Muscle of arm (tissue), 14 donors: ENCODE measurements at places on chromosomes 11 and 22. TPM values are rescaled to one million over a fixed set of nuclear protein-coding genes. Genes with fewer than 3 reads are reported as not detected.
A peak's percentile ranks its signal among the peaks of the same experiment; 100 is the strongest.

DNA sequence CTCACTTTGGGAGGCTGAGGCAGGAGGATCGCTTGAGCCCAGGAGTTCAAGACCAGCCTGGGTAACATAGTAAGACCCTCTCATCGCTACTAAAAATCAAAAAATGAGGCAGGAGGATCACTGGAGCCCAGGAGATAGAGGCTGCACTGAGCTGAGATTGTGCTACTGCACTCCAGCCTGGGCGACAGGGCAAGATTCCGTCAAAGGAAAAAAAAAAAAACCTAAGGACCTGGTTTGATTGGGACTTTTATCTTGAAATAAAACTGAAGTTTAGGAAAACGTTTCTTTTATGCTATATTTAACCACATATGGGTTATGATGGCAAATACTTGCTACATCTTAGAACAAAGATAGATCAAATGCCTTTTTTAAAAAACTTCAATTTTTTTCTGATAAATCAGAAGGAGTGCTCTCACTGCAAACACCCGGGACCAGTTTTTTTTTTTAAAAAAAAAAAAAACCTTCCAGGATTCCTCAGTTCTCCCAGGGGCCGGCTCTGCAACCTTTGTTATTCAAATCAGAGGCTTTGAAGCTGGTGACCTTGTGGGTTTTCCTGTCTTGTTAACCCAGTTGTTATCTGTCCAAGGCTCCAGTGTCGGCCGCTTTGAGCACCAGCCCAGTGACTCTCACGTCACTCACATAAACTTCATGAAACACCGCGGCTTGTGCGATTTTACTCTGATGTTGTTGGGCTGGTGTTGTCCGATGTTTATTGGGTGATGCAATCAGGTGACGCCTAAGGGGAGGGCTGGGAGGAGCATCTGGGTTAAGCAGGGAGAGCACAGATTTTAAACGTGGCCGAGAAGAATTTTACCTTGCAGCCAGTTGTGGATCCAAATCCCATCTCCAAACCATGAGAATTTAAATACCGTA, 24.7 kb upstream of the SLC22A12 start:
- peak; percentile 66 for DNase-seq

DNA sequence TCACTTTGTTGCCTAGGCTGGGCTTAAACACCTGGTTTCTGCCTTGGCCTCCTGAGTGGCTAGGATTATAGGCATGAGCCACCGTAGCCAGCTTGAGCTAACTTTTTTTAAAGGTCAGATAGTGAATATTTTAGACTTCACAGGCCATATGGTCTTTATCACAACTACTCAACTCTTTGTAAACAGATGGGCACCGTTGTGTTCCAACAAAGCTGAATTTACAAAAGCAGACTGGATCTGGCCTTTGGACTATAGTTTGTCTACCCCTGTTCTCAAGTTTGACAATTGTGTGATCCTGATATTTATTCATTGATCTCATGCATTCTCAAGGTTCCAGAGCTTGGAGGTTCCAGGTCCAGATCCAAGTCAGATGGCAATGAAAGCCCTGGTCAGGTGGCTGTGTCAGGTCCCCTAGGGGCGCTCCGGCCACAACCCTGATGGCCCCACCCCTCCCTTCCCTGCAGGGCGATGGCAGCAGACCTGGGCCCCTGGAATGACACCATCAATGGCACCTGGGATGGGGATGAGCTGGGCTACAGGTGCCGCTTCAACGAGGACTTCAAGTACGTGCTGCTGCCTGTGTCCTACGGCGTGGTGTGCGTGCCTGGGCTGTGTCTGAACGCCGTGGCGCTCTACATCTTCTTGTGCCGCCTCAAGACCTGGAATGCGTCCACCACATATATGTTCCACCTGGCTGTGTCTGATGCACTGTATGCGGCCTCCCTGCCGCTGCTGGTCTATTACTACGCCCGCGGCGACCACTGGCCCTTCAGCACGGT, 15.8 kb downstream of the P2RY2 start:
- DNase-seq, result no peak

- DNase-seq, result no peak
Measured at GRCh38 chr11:114074546-114075343, 15.2 kb downstream of the ZBTB16 start.

- DNase-seq, result no peak
Measured at GRCh38 chr22:19723983-19724827, 866 bp downstream of the GP1BB start.

DNA sequence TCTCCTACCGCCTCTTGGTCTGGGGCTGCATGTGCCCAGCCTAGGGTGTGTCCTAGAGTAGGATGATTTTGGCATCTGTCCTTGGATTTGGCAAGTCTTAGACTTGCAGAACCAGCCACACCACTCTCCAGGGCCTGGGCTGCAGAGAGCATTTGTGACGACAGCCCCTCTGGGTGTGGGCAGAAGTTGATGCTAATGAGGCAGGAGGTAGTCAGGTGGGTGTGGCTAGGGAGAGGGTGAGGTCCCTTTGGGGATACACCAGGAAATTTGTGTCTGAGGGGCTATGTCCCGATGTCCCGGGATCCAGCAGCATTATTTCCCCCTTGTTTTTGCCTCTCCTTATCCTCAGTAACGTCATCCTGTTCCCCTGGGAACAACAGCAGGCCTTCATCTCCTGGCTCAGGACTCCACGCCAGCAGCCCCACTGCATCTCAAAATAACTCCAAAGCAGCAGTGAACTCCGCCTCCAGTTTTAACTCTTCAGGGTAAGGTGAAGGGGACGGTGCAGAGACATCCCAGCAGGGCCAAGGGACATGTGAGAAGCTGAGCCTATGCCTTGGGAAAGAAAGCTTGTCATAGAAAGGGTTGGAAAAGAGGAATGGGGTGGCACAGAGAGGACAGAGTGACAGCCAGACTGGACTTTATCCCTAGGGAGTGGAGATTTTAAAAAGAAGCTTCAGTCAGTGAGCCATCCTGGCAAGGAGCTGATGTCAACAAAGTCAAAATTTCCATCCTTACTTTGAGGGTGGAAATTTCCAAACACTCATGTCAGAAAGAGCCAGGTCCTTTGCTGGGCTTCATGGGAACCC, 8.0 kb upstream of the TLCD5 start:
- no peak for DNase-seq

The TMEM191C gene
- 0.50 TPM for polyA plus RNA-seq

DNA sequence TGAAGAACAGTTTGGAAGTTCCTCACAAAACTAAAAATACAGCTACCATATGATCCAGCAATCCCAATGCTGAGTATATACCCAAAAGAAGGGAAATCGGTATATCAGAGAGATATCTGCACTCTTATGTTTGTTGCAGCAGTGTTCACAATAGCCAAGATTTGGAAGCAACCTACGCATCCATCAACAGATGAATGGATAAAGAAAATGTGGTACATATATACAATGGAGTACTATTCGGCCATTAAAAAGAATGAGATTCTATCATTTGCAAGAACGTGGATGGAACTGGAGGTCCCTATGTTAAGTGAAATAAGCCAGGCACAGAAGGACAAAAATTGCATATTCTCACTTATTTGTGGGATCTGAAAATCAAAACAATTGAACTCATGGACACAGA, 46.5 kb downstream of the XRRA1 start:
- DNase-seq, result no peak

The RBM4 gene
- polyA plus RNA-seq, result 127 TPM

The NLRP14 gene
- polyA plus RNA-seq, result not detected

The BIRC2 gene
- 54.0 TPM for polyA plus RNA-seq

The ROM1 gene
- 1.1 TPM for polyA plus RNA-seq

- no peak for DNase-seq
Measured at GRCh38 chr11:101917226-101917625, 904 bp upstream of the ANGPTL5 start.

The BAD gene
- polyA plus RNA-seq, result 32.8 TPM

- DNase-seq, result no peak
Measured at GRCh38 chr22:49398115-49398514, 429.6 kb downstream of the BRD1 start.

DNA sequence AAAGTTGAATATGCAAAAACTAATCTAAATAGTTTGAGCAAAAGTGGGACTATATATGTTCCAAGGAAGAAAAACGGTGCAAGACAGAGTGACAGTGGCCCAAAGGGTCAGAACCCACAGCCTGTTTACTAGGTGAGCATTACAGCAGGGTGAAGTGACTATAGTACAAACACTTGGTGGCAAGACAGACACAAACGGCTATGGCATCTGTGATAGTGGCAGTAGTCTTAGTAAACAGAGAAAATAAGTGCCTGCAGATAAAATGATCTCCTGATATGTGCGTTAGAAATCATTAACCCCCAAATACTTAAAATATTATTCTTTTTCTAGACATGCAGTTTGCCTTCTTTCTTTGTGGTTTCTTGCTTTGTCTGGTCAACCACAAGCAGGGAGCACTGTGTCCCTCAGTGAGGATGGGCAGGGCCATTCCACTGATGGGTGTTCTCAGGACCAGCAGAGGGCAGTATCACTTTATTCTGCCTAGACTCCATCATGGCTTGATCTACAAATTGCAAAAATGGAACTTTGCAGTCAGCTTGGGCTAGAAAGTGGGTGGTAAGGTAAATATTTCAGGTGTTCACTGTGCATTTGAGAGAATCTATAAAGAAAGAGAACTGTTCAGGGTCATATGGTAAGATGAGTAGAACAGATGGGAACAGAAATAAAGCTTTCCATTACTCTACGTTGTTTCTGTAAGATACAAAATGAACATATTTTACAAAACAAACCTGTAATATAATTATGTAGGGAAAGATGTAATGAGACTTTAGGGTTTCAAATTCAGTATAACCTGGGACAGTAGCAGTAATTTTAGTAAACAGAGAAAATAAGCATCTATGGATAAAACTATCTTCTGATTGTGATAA, 198.2 kb downstream of the SWAP70 start:
- peak; percentile 32 for DNase-seq

The SLC22A9 gene
- not detected for polyA plus RNA-seq

- DNase-seq, result no peak
Measured at GRCh38 chr22:29658176-29658575, 54.7 kb downstream of the NF2 start.

GRCh38 chr22:36873614-36874308, 13.0 kb downstream of the NCF4 start:
- no peak for DNase-seq

The KIAA1671 gene
- 32.2 TPM for polyA plus RNA-seq

- no peak for DNase-seq
Measured at GRCh38 chr11:87022254-87022653, 15.5 kb upstream of the TMEM135 start.

The CD6 gene
- polyA plus RNA-seq, result 0.33 TPM

GRCh38 chr11:2209900-2210321, 38.3 kb upstream of the TH start:
- DNase-seq, result no peak

DNA sequence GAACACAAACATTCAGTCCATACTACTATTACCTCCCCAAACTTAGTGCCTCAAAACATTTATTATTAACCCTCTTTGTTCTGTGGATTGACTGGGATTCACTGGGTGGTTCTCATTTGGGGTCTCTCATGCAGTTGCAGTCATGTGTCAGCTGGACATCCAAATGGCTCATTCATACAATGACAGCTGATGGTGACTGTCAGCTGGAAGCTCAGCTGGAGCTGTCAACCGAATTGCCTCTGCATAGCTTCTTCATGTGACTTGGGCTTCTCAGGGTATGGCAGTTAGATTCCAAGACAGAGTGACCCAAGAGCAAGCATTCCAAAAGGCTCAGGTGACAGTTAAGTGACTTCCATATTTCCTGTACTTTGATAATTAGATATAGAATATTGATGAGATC, 85.2 kb downstream of the CCDC34 start:
- DNase-seq, result no peak

- DNase-seq, result no peak
Measured at GRCh38 chr11:77063407-77063806, 3.4 kb upstream of the CAPN5 start.

DNA sequence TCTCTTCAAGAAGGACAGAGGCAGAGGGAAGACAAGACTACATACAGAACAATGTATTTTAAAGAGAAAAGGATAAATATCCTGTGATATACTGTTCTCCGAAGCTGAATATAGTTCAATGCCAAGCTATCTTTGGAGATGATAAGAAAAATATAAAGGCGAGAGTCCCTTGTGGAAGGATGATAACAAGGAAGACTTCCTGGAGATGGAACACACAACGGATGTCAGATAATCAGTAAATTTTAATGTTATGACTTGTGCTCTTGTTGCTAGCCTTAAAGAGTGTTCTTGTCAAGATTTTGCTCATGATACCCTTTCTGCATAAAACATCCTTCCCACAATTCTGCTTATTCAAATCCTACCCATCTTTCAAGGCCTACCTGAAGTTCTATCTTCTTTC, 6.8 kb upstream of the CTR9 start:
- no peak for DNase-seq

DNA sequence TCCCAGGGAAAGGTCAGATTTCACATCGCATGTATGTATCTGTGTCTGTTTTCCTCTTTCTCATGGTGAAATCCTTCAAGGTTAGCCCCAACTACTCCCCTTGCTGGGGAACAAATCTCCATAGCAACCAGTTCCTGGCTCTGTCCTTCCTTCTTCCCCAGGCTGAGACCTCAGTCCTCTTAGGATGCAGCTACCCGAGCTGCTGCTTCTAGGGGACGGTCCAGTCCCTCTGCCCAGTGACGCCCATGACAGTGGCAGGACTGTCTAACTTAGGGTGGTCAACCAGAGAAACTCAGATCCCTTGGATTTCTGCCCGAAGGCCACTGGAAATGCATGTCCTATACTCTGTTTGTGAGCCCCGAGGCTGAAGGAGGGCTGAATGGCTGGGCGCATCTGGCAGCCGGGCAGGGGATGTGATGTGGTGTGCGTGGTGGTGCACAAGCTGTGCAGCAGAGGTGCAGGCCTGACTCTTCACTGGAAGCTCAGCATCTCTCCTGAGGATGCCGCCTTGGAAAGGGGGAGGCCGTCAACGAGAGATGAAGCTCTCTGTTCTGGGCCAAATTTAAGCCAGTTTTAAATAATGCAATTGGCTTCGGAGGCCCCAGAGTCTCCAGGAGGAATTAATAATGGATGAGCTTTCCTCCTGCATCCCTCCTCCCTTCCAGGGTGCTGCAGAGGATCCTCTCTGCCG, 118.7 kb upstream of the B3GAT1 start:
- DNase-seq, result no peak

The PKDREJ gene
- polyA plus RNA-seq, result 0.32 TPM

- DNase-seq, result no peak
Measured at GRCh38 chr11:26834601-26835000, 112.7 kb upstream of the SLC5A12 start.

GRCh38 chr11:134750619-134751018, 338.6 kb upstream of the B3GAT1 start:
- no peak for DNase-seq

GRCh38 chr11:86595451-86595850, 77.0 kb downstream of the ME3 start:
- no peak for DNase-seq

GRCh38 chr11:122019908-122020694, 95.9 kb downstream of the BLID start:
- no peak for DNase-seq

- no peak for DNase-seq
Measured at GRCh38 chr11:7844986-7845385, 48.2 kb upstream of the OR5P2 start.

The GLB1L3 gene
- polyA plus RNA-seq, result not detected

The KCNE3 gene
- 2.0 TPM for polyA plus RNA-seq

DNA sequence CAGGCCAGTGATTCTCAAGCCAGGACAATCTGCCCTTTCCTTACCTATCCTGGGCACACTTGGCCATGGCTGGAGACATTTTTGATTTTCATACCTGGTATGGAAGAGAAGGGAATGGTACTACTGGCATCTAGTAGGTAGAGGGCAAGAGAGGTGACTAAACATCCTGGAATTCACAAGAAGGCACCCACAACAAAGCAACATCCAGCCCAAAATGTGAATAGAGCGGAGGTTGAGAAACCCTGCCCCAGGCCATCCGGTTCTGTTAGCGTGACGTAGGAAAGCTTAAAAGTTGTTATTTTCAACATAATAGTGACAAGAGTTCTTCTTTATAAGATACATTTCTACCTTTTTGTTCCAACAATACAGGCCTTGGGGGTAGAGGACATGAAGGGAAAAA, 114.9 kb upstream of the ALX4 start:
- no peak for DNase-seq

The EXPH5 gene
- 0.54 TPM for polyA plus RNA-seq
